ENCODE measurements at places on chromosomes 1 and 21.

DNA sequence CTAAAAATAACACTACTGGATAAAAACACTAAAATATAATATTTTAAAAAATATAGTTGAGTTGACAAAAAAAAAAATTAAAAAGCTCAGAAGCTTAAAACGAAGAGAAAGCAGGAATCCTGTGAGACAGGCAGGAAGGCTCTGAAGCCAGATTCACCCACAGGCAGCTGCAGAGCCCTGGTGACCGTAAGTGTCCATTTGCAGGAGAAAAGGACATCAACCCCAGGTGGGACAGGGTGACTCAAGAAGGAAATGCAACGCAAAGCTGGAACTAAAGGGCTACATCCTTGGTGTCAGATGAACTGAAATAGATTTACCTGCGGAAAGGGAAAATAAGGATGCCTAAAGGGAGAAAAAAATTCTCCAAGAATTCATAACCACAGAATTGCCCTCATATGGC is 46.8 kb downstream of the USP24 start:
- DNase-seq: peak; percentile 3

GRCh38 chr1:89671775-89672488 is 39.0 kb downstream of the LRRC8C start:
- DNase-seq: no peak

DNA sequence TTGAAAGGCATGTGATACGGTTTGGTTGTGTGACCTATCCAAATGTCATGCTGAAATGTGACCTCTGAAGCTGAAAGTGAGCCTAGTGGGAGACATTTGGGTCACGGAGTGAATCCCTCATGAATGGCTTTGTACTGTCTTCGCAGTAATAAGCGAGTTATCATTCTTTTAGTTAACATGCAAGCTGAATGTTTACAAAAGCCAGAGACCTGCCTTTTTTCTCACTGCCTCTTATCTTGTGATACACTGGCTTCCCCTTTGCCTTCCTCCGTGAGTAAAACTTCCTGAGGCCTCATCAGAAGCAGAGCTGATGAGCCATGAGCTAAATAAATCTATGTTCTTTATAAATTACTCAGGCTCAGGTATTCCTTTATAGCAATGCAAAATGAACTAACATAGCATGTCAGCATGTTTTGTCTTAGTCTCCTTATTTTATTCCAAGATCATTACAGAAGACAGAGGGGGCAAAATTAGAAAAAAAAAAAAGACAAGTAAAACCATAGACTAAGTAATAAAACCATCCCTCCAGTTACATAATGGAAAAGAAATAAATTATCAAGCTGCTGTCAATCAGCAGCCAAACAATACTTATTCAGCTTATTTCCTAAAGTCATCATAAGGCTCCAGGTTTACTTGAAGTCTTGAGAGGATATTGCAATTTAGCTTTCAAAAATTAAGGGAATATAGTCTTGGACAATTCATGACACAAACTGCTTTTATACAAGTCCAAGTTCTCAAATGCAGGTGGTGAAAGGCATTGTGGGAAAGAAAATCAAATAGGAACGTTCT is 12.1 kb downstream of the RGS18 start:
- DNase-seq: peak; percentile 9

DNA sequence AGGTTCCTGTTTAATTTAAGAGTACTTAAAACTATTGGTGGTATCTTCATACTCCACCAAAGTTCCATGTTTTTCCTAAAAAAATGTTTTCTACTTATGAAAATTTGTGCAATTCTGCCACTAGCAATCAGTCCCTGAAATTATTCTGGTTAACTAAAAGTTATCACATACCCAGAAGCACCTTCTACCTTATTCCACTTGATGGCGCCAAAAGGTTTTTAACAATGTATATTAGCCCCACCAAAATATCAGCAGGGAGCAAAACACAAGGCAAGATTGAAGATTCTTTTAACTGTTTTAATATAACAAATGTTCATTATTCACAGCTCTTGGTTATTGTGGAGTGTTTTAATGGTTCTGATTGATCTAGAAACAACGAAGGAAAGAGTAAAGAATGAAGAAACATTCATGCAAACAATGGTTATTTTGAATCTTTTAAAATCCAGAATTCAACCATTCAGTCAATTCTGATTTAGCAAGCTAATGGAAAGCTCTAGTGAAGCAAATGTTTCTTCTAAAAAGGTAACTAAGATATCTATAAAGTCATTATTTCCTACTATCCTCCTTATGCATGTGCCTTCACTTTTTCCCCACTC is 67.2 kb downstream of the TTLL7 start:
- peak; percentile 54 for DNase-seq

DNA sequence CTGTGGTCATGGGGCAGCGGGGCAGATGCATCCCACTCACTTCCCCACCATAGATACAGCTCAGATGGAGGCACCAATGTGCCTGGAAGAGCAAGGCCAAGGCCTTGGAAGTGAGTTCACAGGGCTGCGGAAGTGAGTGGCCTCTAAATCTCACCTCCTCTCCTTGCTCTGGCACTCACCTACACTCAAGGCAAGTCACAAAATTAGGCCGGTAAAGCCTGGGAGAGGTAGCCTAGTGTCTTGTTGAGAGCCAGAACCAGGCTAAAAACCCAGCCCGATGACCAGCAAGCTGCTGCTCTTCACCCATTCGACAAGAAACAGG is 57.5 kb downstream of the SSBP3 start:
- DNase-seq: no peak

DNA sequence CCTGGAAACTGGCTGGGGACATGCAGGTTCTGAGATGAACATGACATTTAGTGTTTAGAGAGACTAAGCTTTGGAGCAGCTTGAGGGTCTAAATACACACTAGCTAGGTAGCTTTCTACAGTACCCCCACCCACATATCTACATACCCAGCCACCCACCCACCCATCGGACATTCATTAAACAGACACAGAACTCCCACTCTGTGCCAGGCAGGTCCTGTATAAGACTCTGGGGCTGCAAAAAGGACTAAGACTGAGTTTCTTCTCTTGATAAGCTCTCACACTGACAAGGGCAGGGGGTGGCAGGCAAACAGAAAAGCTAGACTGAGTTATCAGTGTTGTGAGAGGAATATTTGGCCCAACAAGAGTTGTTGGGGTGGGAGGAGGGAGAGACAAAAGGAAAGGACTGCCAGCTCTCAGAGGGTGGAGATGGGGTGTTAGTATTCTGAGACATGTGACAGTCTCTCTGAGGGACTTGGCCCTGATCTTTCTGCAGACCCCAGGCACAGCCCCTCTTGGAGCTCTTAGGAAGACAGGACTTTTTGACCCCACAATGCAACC is 6.8 kb downstream of the MAP7D1 start:
- DNase-seq: no peak

DNA sequence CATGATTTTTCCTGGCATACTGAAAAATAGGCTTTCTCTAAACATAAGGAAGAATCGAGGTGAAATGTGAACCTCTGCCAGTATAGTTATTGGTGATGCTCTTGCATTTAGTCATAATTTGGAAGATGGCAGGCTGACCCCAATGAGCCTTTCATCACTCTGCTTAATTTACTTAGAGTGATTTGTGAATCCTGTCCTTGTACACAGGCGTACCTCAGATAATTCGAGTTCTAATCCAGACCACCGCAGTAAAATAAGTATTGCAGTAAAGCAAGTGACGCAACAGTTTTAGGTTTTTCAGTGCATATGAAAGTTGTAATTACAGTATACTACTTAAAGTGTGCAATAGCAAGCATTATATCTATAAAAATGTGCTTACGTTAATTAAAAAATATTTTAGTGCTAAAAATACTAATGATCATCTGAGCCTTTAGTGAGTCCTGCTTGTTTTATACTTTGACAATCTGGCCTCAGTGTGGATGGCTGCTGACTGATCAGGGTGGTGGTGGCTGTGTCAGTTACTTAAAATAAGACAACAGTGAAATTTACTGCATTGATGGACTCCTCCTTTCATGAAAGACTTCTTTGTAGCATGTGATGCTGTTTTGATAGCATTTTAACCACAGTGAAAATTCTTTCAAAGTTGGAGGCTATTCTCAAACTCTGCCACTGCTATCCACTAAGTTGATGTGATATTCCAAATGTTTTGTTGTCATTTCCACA is 1.7 kb downstream of the PKNOX1 start:
- no peak for DNase-seq

DNA sequence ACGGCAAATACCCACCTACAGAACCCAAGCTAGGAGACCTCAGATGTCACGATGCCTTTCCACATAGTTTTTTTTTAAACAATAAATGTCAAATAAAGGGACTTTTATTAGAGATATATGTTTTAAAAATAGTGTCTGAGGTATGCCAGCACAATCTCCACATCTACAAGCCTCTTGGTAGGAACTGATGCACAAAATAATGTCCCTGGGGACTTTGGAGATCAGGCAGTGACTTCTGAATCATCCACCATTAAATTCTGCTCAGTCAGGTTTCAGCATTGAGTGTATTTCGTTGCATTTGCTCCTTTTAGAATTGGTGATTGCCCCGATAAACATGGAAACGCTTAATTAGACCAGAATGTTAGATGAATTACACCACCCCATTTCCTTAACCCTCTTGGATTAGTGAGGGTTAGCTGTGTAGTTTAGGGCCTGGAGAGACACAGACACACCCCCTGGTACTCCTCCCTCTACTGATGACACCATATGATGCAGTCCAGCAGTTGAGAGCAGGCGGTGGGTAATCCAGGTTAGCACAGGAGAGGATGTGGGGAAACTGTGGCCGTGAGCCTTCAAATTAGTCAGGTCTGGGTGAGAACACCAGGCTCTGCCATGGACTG is 33.6 kb downstream of the LGR6 start:
- DNase-seq: no peak

- DNase-seq: no peak
These were observed 2.3 kb upstream of the MSH4 start for GRCh38 chr1:75794382-75794781.

DNA sequence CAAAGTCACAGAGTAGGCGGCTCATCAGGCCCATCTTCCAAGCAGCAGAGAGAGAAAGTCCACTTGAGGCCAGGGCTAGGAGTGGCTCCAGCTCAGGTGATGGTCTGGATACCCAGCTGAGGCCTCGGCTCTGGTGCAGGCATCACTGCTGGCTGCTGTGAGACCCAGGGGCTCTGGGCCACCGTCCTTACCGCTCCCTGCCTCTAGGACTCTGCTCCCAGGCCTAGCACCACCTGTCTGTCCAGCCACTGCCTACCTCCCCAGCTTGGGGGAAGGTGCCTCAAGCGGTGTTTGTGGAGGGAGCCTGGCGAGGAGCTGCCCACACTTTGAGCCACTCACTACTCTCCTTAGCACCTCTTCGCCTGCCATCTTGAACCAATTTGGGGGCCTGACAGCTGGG is 57.9 kb downstream of the DMRTB1 start:
- no peak for DNase-seq

DNA sequence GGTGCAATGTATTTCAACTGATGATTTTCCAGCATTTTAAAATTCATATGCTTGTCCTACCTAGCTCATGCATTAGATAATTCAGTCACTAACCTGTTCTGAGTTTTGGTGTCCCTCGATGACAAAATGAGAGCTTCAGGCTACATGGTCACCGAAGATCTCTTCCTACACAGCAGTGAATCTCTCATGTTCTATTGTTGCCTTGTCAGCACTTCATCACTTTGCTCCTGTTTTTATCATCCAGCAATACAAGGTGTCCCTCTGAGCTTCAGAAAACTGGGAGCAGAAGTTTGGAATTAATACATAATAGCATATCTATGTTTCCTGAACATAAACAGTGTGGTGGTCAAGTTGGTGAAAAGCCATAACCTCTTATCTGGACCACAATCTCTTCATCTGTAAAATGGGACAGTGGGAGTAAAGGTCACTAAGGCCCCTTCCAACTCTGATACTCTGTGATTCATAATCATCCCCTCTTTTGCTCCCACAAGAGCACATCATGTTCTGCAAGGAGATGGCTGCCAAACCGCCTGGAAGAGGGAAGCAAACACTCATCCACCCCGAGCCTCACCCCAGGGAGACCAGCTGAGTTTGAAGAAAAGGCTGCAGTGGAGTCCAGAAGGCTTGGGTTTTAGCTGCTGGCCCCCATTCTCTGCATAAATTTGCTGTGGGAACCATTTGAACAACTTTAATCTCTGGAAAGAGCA is 137.9 kb upstream of the F3 start:
- DNase-seq: no peak

- DNase-seq: no peak
These were observed 413.4 kb downstream of the HLX start for GRCh38 chr1:221292652-221293051.

GRCh38 chr1:231357187-231357772 is 19.2 kb downstream of the SPRTN start:
- no peak for DNase-seq

DNA sequence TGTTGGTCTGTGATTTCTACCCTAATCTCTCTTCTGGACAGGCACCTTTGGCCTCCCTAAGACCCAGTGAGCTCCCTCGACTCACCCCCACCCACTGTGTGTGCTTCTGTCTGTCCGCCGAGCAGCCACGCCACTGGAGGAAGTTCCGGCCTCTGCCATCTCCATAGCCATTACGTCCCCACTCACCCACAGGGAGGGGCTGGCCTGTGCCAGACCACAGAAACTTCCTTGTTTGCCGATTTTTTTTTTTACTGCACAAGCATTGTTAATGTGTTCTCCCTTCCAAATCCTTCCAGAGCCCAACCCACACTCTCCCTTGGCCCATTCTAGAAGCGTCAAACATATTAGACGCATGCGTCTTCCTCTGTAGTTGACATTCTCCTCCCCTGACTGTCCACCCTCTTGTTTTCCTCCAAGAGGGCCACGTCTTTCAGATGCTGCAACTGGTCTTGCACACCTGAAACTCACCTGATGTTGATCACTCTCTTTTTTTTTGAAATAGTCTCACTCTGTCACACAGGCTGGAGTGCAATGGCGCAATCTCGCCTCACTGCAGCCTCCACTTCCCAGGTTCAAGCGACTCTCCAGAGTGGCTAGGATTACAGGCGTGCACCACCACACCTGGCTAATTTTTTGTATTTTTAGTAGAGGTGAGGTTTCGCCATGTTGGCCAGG is 72.3 kb downstream of the EVA1C start:
- no peak for DNase-seq

GRCh38 chr1:248802454-248802853 is 23.3 kb downstream of the SH3BP5L start:
- no peak for DNase-seq

- peak; percentile 24 for DNase-seq
These were observed 32.2 kb downstream of the FAM177B start for GRCh38 chr1:222769181-222769580.

DNA sequence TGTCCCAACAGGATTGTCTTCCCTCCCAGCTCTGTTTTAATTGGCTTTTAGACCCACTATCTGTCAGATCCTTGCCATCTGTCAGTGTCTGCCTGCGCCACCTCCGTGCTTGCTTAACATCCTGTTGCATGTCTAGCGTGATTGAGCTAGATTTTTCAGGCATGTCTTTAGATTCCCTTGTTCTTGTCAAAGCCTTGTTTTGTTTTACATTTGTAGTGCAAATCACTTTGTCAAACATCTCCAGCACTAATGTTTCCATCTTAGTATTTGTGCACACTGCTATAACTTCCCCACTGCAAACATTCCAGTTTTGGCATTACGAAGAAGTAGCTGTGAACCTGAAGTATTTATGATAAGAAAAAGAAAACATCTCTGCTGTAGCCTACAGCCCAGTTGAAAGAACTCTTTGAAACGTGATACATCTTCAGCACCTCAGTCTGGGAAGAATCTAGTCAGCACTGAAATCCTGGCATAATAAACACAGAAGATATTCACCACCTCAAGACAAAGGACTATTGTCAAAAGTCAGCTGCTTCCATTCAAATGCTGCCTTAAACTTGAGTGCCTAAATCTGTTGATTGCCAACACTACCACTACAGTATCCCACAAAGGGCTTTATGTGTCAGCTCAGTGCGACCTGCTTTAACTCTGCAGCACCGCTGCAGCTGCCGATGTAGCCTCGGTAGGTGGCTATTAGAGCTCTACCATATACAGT is 105.0 kb downstream of the FNBP1L start:
- no peak for DNase-seq
